Astrocyte (in vitro differentiated cells and primary cell): ENCODE measurements at places on chromosomes 1 and 21. TPM values are rescaled to one million over a fixed set of nuclear protein-coding genes. Genes with fewer than 3 reads are reported as not detected.

Gene ALX3
- total RNA-seq, result not detected in 2 replicates

Gene ADIPOR1
- 72.8 and 73.0 TPM in 2 replicates for total RNA-seq

Gene PTGS2
- total RNA-seq, result 2.5 and 4.7 TPM in 2 replicates

Gene SAMD13
- total RNA-seq, result 0.93 and 1.3 TPM in 2 replicates

Gene FTCD
- total RNA-seq, result 1.9 and 2.0 TPM in 2 replicates

Gene APOBEC4
- not detected in 2 replicates for total RNA-seq

Gene AGO1
- total RNA-seq, result 34.1 and 35.1 TPM in 2 replicates

Gene SPRR2B
- total RNA-seq, result not detected in 2 replicates

DNA sequence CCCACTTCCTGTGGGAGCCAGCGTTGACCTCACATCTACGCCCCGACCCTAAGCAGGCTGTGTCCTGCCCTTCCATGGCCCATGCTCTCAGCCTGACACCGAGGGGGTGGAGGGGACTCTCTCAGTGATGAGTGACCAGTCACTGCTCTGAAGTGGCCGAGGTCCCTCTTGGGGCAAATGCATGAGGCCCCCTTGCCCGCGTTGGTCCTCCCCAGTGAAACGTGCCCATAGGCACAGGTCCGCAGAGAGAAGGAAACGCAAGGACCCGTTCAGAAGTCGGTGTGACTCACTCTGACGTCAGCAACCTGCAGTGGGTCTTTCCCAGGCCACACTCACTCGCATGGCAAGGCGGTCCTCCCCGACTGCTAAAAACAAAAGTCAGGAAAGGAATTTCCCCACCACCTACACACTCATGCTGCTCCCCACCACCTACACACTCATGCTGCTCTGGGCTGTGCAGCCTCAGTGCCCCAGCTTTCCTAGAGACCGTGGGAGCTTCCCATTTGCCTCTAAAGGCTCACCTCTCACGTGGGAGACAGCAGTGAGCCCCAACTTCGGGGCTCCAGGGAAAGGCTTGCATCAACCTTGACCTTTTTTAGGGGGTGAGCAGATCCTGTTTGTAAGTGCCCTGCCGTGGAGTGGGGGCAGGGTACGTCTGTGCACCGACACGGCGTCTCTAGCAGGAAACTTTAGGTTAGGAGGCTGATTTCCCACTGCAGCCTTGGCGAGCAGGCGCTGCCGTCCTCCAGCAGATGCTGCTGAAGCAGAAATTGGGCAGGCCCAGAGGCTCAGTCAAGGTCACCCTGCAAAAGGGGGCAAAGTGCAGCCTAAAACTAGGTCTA, 11.4 kb downstream of the UBASH3A start:
- DNase-seq, result peak; percentile 74

GRCh38 chr1:81073580-81073979, 727.2 kb upstream of the ADGRL2 start:
- DNase-seq, result no peak

- no peak for DNase-seq
These were observed 61.4 kb downstream of the MAGI3 start for GRCh38 chr1:113451710-113452109.

DNA sequence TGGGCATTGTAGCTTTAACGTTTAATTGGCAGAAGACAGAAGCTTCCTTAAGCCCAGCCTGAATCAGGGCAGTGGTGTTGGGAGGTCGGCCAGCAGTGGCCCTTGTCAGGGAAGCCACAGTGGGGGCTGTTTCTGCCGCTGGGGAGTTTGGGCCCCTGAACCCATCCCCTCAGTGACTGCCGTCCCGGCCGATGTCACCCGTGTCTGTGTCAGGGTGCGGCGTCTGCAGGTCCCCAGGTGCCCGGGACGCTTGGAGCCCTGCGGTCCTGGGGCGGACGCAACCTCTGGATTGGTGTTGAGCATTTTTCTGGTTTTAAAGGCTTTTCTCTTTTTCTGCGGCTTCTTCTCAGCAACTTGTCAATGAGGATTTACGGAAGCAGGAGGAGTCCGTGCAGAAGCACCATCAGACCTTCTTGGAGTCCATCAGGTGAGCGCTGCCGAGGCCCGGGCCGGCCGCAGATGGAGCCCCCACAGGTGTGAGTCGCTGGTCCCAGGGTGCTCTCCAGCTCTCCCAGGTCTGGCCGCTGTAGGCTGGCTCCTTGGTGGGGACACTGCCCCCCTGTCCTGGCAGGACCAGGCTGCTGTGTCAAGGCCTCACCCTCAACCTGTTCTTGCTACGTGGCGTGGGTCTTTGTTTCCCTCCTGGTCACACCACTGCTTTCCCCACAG, 2.3 kb downstream of the ATAD3C start:
- DNase-seq, result no peak

DNA sequence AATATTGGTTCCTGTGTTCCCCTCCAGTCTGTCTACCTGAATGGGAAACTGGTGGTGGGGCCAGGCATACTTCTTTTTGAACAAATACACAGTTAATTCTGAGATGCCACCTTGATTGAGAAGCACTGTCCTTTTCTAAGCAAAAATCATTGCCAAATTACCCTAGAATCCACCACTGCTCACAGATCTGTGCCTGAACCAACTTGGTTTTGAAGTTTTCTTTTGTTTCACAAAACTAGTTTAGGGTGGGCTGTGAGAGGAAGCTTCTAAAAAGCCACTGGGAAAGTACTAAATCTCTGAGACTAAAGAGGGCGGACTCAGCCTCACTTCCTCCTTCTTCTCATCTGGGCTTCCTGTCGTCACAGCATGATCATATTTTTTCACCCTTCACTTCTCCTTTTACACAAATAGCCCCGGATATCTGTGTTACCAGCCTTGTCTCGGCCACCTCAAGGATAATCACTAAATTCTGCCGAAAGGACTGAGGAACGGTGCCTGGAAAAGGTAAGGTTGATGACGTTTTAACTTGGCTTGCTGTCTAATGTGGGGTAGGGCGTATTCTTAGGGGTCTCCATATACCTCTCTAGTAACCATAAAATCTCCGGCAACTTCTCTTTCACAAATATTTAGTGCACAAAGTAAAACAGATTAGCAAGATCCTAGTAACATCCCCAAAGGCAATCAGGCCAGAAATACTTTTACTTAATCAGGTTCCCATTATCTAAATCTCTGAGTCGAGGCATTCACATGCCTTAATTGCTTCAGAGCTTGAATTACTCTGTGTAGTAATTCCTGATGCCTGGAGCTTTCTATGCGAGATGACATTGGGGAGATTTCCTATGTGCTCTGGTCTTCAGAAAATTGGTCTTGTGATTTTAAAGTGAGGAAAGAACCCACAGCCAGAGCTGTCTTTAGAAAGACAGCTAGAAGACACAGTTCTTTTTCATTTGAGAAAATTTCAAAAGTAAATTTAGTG, at the start of gene CD53:
Gene CD53 (plus strand): TSS at position 404 of the 976 bp plus-strand sequence. CDS start 18,261 bp downstream, outside the sequence.
- no peak for DNase-seq

DNA sequence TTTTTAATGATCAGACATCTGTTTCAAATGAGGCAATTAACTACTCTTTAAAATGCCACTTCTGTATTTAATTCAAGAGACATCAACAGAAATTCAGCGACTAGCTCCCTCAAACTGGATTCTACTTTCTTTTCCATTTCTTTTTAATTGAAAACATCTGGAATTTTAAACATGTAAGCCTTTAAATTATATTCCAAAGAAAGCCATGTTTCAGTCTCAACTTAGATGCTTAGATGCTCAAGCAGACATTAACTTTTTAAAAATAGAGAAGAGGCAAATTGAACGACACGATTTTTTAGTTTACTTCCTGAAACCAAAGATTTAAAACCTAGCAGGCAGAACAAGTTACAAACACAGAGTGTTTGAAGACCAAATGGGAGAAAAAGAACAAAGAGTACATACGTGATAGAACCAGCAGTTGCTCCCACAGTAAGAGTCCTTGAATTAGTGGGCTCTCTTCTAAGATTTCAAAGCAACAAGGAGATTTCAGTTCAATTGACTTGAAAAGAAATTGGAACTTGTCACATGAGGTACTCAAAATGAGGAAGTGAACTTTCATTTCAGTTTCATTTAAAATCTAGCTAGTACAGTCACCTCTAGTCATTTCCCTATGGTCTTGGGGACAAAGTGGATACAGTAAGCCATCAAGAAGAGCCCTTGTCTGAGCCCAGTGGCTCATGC, at the start of gene CTSS:
Gene CTSS (minus strand): TSS at position 483 of the 681 bp plus-strand sequence. CDS start 1,015 bp downstream, outside the sequence.
- DNase-seq, result no peak

DNA sequence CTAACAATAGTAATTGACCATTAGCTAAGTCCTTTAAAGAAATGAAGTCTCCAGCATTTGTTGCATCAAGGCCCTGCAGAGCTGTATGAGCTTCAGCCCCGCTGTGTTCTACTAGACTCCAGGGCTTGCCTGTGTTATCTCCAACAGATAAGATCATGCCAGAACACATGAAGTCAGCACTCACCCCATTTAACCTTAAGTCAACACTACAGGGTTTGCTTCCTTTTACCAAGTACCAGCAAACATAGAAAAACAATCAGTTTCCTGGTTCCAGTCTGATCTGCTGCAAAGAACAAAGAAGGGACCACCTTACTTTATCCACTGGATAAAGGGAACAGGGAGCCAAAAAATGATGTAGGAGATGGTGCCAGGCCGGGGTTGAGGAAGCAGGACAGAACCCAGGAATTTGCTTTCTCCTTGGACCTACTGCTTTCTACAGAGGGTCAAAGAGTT, 41.3 kb upstream of the ENAH start:
- peak; percentile 84 for DNase-seq

- no peak for DNase-seq
These were observed 43.1 kb upstream of the PTPRC start for GRCh38 chr1:198595765-198596164.

- no peak for DNase-seq
These were observed 27.8 kb upstream of the STUM start for GRCh38 chr1:226520640-226521355.

DNA sequence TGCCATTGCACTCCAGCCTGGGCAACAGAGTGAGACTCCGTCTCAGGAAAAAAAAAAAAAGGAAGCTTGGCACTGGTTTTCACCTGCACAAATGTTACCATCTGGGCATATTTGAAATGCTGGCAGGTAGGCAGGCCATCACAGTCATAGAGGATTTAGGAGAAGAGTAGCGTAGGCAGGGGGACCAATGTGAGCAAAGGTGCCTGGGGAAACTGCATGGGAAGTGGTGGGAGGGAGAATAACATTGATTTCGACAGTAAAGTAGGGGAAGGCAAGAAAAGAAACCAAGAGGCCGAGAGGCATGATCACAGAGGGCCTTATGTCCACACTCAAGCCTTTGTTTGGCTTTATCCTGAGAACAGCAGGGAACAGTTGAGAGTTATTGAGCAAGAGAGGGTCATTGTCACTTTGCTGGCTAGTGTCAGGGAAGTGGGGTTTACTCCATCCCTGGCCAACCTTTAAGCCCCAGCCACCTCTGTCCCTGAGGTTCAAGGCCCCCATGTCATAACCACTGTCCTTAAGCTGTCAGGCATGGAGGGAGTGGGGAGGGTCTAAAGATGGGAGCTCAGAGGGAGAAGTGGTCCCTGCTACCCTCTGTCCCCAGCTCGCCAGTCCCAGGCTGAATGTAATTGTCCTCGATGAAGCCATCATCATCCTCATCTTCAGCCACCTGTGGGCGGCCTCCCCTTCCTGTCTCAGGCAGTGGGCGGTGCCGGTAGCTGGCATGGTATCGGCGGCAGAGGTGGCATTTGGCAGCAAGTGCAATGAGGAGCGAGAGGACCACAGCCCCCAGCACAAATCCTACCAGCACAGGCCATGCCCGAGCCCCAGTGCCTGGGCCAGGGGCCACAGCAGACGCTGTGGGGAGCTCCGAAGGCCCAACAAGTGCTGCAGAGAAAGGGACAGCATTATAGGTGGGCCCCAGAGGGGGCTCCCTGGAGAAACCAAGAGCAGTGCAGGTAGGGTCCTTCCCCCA, 2.9 kb downstream of the C1orf210 start:
- DNase-seq, result no peak

DNA sequence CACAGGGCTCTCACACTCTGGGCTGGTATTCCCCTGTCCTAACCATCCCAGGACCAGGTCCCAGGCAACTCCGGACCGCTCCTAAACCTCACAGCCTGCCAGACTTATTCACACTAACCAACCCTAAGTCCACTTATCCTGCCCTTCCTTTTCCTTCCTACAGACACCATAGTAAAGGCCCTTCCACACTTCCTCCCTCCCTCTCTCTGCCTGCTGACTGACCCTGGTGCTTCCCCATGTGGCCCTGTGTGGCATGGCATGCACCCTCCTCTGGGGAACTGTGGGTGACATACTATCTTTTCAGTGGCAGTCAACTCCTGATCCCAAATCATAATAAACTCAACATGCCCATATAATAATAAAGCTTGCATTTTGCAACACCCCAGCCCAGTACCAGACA, 155.1 kb upstream of the DNAH14 start:
- no peak for DNase-seq
